Omental fat pad (tissue), 4 donors: ENCODE measurements at places on chromosomes 3 and 15. TPM values are rescaled to one million over a fixed set of nuclear protein-coding genes. Genes with fewer than 3 reads are reported as not detected.

CAMK2N2 gene
- total RNA-seq: 0.28 TPM

CHST13 gene
- 0.46 TPM for total RNA-seq

NDN gene
- 83.0 TPM for total RNA-seq

- DNase-seq: no peak
Measured at GRCh38 chr15:91620229-91620628, 233.3 kb upstream of the SLCO3A1 start.

DNA sequence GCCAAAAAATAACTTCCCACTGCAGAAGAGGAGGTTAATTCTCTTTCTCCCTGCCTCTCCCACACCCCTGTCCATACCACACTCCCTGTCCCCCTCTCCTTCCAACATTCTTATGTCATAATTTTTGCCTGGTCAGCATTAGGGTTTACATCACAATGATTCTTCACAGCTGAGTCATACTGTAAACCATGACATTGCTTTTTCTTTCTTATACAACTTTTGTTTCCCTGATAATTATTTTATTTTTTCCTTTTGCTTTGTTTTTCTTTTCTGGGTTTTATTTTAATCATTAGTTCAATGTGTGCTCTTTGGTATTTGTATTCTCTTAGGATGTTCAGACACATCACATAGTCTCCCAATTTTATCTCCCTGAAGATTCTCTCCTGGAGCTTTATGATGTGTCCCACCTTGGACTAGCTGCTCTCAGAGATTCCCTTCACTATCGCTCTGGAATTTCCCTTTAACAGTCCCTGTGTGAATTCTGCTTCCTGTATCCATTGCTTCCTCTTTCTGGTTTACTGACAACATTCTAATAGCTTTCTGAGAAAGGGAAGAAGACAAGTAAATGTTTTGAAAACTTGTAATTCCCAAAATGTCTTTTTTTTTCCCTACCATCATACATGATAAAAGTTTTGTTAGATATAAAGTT lies 70.7 kb downstream of the SOX2 start:
- DNase-seq: no peak

DNA sequence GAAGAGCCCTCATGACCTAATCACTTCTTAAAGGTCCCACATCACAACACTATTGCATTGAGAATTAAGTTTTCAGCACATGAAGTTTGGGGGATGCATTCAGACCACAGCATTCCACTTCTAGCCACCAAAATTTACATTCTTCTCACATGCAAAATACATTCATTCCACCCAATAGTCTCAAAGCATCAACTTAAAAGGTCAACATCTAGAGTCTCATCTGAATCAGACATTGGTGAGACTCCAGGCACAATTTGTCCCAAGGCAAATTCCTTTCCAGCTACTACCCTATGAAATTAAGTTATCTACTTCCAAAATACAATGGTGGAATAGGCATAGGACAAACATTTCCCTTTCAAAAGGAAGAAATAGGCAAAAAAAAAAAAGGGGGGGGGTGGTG lies 64.9 kb downstream of the PLSCR2 start:
- no peak for DNase-seq

CHRNA3 gene
- total RNA-seq: 1.3 TPM

DNA sequence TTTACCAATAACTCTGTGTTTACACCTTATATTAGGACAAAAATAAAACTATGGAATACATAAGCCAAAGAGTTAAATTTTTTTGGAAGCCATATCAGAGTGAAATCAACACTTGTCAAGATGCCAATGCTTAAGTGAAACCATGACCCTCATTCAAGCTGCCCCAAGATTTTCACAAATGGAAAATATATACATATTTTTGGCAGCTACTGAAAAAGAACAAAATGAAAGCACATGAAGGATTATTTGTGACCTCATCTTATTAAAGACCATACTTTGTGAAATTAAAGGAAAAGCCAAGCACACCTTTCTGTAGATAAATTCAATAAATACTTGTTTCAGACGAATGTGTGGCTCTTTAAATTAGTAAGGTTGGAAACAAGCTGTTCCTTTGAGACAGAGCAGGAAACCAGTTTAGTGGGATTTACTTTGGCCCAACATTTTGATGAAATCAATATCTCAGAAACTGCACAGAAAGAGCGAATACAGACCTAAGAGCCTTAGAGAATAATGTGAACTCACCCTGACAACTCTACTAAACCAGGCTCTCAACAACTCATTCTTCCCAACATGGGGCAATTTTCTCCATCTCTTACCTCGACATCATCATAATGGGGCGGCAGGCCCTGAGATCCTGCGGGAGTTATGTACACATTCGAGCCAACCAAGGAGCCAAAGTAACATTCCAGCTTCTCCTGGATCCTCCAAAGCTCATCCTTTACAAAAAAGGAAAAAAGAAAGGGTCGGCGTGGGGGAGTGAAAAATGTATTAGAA lies 11.1 kb downstream of the RIOX2 start:
- no peak for DNase-seq

- no peak for DNase-seq
Measured at GRCh38 chr15:47442371-47442770, 274.9 kb upstream of the SEMA6D start.

GRCh38 chr15:88487796-88488523 lies 20.5 kb downstream of the MRPS11 start:
- no peak for DNase-seq

- DNase-seq: no peak
Measured at GRCh38 chr3:182583545-182583944, 209.8 kb upstream of the ATP11B start.

- no peak for DNase-seq
Measured at GRCh38 chr15:101038327-101039003, 119.3 kb downstream of the LRRK1 start.
